Aorta (tissue), 5 donors: ENCODE measurements at places on chromosomes 2 and 18.

- no peak for DNase-seq
Measured at GRCh38 chr2:118841450-118841827, 6.0 kb downstream of the EN1 start.

DNA sequence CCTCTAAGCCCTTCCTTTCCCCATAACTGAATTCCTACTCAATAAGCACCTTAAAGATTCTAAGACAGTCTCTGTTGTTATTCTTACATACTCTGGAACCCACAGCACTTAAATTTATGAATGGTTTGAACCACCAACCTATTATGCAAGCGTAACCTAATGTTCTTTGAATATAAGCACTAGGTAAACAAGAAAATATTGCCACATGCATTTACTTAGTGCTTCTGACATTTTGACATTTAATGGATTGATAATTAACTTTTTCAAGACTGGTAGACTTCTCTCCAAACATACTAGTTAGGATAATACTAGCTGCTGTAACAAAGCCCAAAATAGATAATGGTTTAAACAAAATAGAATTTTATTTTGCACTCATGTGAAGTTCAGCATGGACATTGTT lies 164.8 kb downstream of the ARHGAP15 start:
- DNase-seq = no peak

- no peak for DNase-seq
Measured at GRCh38 chr2:46311651-46312223, 14.5 kb downstream of the EPAS1 start.

DNA sequence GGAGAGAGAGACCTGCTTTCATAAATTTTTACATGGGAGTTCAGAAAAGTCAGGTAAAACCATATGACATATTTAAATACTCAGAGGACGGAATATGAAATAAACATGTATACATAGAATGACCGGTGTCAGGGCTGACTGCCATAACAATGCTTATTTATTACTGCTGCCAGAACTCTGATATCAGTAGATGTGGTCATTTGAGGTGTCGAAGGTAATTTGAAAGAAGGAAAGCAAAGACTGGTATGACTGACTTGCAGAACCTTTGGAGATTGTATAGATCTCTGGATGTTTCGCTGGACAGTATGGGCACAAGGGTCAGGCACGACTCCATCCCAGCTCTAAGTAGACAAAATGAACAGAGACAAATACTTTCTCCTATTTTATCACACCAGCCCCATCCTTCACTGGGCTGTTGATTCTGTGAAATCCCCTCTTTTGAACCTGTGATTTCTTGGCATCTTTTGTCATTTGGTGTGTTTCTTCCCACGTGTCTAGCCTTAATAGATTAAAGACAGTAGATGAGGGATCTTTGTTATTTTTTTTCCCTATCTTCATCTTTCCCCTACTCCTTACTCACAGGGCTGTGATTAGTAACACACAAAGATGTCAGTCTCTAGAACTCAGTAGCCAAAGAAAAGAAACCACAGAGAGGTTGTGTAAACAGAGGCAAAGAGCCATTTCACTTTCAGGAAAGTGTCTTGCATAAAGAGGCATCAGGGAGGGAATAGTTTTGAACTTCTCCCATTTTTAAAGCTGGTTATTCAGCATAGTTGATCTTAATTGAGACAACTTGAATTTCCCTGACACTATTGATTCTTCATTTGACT lies 61.6 kb downstream of the ICOS start:
- DNase-seq = no peak

- DNase-seq = no peak
Measured at GRCh38 chr2:196677404-196677803, 37.9 kb downstream of the CCDC150 start.

- no peak for DNase-seq
Measured at GRCh38 chr18:5961097-5961827, 65.9 kb upstream of the TMEM200C start.

GRCh38 chr2:102050854-102051391 lies 59.2 kb downstream of the IL1R2 start:
- DNase-seq = peak; percentile 92
